ENCODE measurements at places on chromosomes 4 and X.

GRCh38 chr4:72295966-72296557, 264.3 kb downstream of the NPFFR2 start:
- peak; percentile 65 for DNase-seq

DNA sequence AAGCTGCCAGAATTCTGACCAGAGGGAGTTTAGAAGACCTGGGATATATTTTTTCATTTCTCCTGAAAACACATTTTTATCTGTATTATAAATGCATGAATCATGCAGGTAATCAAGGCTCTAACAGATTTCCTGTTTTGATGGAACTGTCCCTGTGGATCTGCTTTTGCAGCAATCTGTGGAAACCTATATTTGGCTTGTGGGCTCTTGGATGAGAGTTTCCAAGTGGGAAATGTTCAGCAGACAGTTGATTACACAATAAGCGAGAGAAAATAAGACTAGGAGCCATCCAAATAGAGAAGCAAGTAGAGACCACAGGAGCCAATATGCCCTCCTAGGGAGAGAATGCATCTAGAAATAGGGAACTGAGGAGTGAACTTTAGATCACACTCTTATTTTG, 105.0 kb downstream of the NDST3 start:
- DNase-seq, result no peak

- DNase-seq, result no peak
Measured at GRCh38 chr4:139851639-139852038, 186.0 kb downstream of the MGST2 start.

GRCh38 chr4:16852228-16852627, 46.2 kb downstream of the LDB2 start:
- DNase-seq, result no peak

DNA sequence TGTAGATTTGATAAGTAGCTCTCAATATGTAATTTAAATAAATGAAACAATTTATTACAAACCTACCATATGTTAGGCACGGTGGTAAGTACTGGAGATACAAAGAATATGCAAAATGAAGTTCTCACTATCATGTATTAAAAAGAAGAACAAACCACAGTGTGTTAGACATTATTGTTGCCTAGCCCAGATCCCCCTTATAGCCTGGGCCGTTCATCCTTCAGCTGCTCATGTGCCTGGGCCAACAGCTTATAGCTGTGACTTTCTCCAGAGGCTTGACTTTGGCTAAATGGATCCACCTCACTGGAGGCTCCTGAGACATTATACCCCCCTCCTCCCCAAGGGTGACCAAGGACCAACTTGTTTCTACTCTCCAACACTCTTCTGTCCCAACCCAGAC, 29.8 kb upstream of the CCNG2 start:
- DNase-seq, result no peak

GRCh38 chr4:47567511-47567910, 82.4 kb downstream of the ATP10D start:
- no peak for DNase-seq

- DNase-seq, result no peak
Measured at GRCh38 chr4:91936311-91936710, 367.5 kb upstream of the GRID2 start.

GRCh38 chr4:175087145-175087544, 169.0 kb downstream of the ADAM29 start:
- no peak for DNase-seq

DNA sequence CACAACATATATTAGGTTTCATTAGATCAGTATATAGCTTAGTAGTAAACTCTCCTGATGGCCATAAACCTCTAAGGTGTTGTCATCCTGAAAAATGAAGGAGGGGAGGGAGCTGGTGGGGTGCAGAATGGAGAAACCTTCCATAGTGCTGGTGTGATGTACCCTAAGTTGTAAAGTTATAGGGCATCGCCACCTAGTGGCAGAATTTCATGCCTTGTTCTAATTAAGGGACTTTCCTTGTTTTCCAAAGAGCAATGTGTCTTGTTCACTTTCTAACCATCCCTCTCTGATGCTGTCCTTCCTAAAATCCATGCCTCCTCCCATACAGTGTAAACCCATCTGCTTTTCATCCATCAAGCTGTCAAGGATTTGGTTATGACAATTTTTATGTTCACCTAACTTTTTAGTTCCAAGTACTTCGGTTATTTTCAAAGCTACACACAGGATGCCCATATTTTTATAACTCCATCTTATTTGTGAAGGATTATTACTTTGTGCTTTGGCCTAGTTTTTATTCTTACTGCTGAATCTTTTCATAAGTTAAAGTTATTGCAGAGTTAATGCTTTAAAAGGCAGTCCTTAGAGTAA, 4.5 kb downstream of the NBDY start:
- DNase-seq, result peak; percentile 25

- no peak for DNase-seq
Measured at GRCh38 chr4:78129383-78130108, 72.4 kb downstream of the FRAS1 start.

- DNase-seq, result no peak
Measured at GRCh38 chrX:38087594-38087993, 81.2 kb downstream of the SYTL5 start.

DNA sequence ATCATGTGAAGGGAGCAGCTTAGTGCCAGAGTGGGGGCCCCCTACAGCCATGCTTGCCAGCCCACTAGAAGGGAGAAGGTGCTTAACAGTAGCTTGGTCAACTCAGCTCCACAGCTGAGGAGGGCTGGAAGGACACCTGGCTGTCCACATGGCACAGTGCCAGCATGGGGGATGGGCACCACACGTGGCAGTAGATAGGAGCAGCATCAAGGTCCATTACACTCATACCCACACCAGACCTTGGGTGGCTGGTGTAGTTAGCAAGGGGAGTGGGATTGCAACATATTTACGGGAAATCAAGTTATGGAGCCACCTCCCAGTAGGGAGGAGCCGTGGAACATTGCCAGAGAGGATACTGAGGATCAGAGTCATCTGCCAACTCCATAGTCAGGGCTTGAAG, 37.9 kb upstream of the SLC4A4 start:
- DNase-seq, result no peak

DNA sequence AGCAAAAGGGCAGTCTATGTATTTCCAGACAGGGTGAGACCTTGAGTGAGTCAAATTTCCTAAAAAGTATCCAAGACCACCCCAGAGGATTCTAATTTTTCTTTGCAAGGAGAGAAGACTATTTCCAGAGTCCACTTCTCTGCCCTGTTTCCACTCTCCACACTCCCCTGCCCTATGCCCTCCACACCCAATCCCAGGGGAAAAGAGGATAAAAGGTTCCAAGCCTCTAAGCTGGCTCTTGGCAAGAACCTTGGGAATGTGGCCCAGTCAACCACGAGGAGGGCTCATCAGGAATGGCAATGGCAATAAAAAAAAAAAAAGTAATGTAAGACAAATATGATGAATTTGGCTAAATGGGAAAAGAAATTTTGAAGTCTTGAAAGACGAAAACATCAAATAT, 65.9 kb downstream of the SRPX start:
- no peak for DNase-seq

DNA sequence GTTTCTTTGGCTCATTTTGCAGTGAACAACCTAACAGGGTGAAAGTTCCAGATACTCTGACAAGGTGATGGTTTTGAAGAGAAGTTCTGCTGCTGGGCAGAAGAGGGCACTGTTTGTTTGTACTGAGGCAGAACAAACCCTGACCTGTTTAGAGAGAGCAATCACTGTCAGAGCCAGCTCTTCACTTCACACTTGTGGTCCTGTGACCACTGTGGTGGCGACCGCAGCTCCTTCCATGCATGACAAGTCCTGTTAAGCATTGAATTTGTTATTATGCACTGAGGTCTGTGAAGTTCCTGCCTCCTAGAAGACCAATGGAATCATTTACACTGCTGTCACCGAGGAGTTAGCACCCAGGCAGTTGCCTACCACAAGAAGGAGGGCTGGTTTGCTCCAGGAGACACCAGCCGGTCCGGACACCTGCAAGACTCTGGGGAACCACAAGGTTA, 86.6 kb downstream of the ZNF330 start:
- DNase-seq, result peak; percentile 34

DNA sequence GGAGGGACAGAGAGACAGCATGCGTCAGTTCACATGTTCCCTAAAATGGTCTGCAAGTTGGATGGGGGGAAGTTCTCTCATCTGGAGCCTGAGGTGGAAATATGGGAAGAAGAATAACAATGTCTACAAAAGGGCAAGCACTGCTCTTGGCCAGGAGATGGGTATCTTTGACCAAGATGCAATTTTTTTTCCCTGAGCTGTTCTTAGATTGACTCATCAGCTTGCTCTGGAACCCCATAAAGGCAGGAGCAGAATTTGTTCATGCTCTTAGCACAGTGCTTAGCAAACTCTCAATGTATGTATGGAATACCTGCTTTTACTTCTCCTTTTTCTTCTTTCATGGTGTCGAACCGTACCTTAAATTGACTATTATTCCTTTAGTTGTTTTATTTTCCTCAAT, 90.5 kb upstream of the ZNF827 start:
- DNase-seq, result no peak

- no peak for DNase-seq
Measured at GRCh38 chrX:39954851-39955250, 142.9 kb downstream of the BCOR start.

- no peak for DNase-seq
Measured at GRCh38 chr4:5444918-5445517, 263.3 kb downstream of the EVC2 start.

DNA sequence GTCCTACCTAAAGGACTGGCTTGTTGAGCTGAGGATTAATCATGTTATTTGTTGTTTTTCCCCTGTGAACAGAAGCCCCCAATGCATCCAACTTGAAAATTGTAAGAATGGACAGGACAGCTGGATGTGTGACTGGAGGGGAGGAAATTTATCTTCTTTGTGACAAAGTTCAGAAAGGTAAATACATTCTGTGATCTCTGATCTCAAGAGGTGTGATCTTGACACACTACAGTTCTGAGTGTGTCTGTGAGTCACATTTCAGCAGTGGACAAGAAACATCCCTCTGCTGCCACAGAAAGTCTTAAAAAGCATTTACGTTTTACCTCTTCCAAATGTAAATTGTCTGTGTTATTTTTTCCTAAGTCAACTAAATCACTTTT, 79.3 kb downstream of the NFKB1 start:
- no peak for DNase-seq

DNA sequence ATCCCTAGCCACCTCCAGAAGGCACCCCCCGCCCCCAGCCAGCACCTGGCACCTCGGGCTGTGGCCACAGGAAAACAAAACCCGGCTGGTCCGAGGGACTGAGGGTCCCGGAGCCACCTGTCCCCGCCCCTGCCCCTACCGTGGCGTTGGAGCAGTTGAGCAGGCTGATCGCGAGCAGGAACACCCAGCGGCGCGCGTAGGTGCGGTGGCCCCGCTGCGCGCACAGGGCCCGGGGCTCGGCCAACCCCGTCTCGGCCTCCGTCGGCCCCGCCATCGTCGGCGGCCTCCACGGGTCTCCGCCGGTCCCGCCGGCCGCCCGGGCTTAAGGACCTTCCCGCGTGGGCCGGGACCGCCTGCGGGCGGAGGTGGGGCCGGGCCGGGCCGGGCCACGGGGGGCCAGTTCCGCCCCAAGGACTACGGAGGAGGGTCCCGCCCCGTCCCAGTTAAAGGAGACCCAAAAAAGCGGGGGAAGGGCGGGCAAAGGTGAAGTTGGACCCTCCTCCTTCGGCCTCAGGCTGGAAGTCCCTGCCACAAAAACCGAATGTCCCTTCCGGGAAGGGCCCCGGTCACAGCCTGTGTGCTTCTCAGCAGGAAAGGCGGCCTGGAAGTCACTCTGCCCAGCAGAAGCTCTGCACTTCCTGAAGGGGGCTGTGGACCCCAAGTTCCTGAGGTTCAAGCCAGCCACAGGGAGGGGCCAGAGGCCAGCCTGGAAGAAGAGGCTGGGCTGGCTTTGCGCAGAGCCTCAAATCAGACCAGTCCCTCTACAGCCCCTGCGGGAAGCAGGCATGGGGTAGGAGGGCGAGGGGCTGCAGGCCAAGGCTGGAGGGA, at the start of gene SLC49A3:
Gene SLC49A3, minus strand, starts transcription at position 298 of the 828 bp plus-strand sequence. Its CDS starts 24 bp downstream, at position 274.
- no peak for DNase-seq

DNA sequence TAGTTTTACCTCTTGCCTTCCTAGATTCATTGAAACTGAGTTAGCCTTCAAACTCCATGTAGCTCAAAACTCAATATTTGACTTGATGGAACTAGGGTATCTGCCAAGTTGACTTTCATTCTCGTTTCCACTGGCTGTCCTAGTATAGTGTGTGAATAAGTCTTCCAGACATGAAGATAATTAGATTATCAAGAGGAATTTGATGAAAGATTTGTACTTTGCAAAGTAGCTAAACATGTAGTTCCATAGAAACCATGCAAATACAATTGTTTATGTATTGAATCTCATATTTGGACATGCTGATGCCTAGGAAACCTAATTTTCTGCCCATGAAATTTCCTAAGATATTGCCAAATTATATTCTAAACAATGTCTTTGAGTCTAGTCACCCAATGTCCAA, 297.5 kb downstream of the ARHGAP24 start:
- DNase-seq, result no peak

- peak; percentile 23 for DNase-seq
Measured at GRCh38 chr4:27123123-27123768, 262.6 kb downstream of the STIM2 start.

- DNase-seq, result no peak
Measured at GRCh38 chr4:1598206-1599025, 85.7 kb downstream of the FAM53A start.

DNA sequence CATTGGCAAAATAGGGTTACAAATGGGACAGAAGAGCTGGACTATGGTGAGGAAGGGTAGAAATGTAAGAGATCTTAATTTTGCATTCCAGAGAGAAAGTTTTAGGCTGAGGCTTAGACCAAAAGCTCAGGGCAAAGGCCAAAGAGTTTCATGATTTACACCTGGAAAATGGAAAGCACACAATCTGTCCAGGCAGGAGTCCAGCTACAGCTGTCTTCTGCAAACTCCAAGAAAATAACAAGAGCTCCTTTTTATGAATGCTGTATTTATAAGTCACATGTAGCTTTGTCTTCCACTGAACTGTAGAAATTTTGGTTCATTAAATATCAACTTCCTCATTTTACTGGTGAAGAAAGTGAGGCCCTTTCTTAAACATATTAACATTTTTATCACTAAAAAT, 288.0 kb upstream of the ATOH1 start:
- no peak for DNase-seq

DNA sequence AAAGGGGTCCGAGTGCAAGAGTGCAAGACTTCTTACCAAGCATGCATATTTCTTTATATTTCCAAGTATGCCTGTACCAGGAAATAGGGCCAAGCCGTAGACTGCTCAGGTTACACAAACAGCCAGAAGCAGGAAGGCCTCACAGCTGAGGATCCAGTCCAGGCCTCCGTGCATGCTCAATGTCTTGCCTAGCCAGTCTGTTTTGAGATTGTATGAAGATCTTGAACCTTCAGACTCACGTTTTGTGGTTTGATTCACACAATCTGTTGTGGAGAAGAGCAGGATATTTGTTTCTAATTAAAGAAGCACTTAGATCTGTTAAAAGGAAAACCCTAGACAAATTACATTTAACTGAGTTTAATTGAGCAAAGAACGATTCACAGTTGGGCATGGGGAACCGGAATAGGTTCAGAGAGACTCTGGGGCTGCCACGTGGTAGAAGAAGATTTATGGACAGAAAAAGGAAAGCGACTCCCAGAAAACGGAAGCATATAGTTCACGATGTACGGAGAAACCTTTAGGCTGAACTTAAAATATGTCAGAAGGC, 1.2 kb downstream of the MGST2 start:
- DNase-seq, result peak; percentile 14
